ENCODE measurements at places on chromosomes 2 and 18. TPM values are rescaled to one million over a fixed set of nuclear protein-coding genes. Genes with fewer than 3 reads are reported as not detected.

SALL3 gene
- polyA plus RNA-seq, result not detected

CNRIP1 gene
- polyA plus RNA-seq, result 58.7 TPM

NOL4 gene
- polyA plus RNA-seq, result not detected

TNS1 gene
- 13.9 TPM for polyA plus RNA-seq

GKN2 gene
- not detected for polyA plus RNA-seq

MOGAT1 gene
- not detected for polyA plus RNA-seq

All from fibroblast of lung (primary cell).